DND-41 (cell line): ENCODE measurements at places on chromosomes 6 and 20.

- DNase-seq = peak; percentile 8
Measured at GRCh38 chr6:70520575-70520974, 46.2 kb upstream of the SDHAF4 start.

- no peak for DNase-seq
Measured at GRCh38 chr6:131208787-131209186, 73.5 kb downstream of the AKAP7 start.

DNA sequence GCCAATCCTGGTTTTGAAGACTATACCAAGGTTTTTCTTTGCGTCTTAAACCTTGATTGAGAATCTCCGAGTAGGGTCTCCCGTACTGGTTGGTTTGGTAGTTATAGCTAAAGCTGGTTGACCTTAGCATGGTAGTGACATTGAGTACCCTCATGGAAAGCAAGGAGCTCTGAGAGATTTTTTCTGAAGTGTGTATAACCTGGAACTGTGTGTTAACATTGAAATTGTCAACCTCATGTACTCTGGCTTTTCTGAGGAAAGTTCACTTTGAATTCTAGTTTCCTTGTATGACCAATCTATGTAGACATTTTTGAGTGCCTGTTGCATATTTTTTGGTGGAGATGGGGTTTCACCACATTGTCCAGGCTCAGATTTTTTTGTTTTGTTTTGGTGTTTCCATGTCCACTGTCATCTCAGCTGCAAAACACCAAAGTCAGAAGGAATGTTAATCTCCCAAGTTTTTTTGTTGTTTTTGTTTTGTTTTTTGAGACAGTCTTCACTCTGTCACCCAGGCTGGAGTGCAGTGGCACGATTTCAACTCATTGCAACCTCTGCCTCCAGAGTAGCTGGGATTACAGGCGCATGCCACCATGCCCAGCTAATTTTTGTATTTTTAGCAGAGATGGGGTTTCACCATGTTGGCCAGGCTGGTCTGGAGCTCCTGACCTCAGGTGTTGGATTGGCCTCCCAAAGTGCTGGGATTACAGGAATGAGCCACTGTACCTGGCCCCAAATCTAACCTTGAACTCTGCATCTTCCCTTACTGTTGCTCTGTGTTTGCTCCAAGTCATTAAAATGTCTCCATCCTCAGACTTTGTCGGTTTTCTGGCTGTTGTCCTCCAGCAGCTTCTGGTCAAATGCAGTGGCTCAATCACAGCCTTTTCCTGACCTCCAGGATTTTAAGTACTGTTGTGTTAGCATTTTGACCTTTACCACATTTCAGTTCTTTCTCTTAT lies 4.3 kb downstream of the RPS12 start:
- DNase-seq = no peak

- peak; percentile 82 for DNase-seq
Measured at GRCh38 chr6:151390851-151391470, 398 bp downstream of the ZBTB2 start.

DNA sequence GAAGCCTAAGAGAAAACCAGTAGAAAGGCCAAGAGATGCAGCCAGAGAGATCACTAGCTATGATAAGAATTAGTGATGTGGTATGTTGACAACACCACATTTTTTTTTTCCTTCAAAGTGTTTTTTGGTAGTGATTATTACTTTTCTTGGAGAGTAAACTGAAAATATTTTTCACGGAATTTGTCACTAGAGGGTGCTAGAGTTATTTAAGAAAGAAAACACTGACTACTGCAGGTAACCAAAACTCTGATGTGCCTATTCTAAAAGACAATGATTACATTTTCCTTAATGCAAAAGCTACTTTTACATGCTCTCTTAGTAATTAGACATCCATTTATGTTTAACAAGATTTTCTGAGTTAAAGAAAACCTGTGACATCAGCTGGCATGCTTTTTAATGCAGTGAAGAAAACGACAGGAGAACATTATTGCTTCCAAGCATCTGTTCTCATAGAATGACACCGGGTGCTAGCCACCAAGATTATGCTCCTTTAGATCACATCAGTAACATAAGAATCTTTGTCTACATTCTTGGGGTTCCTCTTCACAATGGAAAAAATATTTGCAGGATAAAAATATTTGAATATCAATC lies 28.8 kb downstream of the RWDD2A start:
- no peak for DNase-seq

- no peak for DNase-seq
Measured at GRCh38 chr6:37142050-37142614, 27.8 kb upstream of the PIM1 start.

DNA sequence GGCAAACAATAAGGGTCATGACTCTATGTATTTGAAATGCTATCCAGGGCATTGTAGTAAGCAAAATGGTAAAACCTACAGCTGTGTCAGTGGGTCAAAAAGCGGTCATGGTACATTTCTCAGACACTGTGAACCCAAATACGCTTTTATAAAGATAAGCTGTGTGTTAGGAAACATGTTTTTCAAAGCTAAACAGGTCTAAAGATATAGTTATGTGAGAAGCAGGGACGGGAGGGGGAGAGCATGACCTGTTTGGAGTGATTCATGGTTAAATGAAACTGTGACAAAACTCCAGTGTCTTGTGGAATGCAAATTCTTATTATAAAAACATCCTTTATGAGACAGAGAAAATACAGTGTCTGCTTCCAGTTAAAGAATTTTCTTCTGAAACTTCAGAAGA lies 205.4 kb upstream of the BMP2 start:
- DNase-seq = no peak

DNA sequence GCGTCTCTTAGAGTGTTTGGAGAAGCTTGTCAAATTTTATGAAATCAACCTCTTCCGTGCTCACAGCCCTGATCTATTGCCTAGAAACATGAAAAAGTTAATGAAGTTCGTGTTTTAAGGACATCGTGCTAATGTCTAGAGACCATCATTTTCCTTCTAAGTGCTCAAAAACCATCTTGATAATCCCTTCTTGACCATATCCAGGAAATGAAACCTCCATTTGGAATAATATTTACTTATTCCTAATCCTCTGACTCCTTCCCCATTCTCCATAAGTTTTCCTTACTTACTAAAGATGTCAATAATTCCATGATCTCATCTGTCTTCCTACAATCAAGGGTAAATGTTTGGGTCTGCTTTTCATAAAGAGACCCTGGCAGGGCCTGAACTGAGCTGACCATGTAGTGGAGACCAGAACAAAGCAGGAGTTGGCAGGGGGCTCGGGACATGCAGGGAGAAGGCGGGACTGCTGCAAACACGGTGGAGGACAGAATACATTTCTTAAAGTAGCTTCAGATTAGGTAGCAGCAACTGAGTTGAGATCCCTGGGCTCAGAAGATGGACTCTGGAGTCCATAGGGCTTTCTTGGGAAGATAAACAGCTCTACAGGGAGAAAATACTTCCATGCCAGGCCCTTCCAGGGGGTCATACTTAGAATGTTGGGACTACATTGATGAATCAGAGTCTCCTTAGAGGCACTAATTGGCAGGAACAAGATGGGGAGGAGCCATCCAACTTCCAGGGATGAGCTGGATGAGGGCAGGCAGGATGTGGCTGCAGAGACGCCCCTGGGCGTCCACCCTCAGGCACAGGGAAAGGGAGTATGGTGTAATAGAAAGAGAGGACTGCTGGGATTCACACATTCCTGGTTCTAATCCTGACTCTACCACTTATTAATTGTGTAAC lies 100.7 kb downstream of the RIN2 start:
- no peak for DNase-seq

GRCh38 chr6:87755708-87756671 lies 54.0 kb upstream of the AKIRIN2 start:
- no peak for DNase-seq

DNA sequence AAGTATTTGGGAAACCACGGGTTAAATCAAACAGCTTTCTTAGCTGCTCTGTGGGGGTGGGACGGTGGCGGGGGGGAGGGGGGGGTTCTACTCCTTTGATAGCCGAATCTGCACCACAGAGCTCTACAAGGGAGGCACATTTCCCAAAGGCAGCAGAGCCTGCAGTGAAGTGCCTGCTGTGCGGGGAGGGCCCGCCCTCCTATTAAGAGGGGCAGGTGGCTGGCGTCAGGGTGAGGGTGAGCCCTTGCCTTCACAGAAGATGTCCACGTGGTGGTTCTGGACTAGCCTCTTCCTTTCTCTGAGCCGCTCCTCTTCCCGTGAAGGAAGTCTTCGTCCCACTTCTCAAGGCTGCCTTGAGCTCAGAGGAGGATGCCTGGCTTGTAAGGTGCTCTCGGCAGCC lies 174.9 kb upstream of the THBS2 start:
- no peak for DNase-seq

GRCh38 chr20:1817577-1818211 lies 77.5 kb upstream of the SIRPA start:
- DNase-seq = peak; percentile 13

DNA sequence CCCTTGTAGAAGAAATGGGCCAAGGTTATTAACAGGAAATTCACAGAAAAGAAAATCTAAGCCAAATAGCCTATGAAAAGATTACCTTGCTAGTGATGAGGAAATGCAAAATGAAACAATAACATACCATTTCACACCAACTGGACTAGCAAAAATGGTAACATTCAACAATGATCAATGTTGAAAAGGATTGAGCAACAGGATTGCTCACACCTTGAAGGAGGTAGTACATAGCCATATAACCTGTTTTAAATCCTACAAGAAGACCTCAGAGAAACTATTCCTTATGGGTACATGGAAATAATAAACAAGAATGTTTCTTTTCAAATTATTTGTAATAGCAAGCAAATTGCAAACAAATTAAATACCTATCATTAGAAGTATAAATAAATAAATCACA lies 107.4 kb downstream of the BFSP1 start:
- DNase-seq = no peak

DNA sequence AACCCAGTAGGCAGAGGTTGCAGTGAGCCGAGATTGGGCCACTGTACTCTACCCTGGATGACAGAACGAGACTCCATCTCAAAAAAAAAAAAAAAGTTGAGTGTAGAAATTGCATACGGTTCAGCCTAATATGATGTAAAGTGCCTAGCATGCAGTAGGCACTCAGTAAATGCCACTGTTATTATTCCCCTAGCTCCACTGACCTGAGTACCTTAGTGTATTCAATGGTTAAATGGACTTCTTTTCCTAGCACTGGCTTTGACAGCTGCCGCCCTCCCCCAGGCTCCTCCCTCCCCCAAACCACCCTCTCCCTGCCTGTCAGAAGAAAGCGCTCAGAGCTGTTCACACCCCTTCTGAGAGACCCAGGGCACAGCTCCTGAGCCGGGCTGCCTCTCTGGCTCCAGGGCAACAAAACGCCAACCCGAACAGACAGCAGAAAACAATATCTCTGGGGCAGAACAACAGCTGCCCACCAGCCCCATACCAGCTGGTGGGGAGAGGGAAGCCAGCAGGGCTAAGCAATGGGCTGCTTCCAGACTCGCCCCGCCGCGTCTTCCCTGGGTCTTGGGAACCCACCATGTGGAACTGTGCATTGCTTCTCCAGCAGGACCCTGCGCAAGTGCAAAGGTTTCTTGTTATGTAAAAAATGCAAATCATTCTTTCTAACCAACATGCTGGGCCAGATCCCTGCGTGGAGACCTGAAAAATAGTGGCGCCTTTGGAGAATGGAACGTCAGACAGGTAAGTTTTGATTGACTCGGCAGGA lies 4.5 kb downstream of the CPNE5 start:
- DNase-seq = peak; percentile 37

- no peak for DNase-seq
Measured at GRCh38 chr20:53319200-53319599, 274.4 kb downstream of the ZNF217 start.

- DNase-seq = no peak
Measured at GRCh38 chr6:105934708-105935107, 151.4 kb upstream of the PRDM1 start.

DNA sequence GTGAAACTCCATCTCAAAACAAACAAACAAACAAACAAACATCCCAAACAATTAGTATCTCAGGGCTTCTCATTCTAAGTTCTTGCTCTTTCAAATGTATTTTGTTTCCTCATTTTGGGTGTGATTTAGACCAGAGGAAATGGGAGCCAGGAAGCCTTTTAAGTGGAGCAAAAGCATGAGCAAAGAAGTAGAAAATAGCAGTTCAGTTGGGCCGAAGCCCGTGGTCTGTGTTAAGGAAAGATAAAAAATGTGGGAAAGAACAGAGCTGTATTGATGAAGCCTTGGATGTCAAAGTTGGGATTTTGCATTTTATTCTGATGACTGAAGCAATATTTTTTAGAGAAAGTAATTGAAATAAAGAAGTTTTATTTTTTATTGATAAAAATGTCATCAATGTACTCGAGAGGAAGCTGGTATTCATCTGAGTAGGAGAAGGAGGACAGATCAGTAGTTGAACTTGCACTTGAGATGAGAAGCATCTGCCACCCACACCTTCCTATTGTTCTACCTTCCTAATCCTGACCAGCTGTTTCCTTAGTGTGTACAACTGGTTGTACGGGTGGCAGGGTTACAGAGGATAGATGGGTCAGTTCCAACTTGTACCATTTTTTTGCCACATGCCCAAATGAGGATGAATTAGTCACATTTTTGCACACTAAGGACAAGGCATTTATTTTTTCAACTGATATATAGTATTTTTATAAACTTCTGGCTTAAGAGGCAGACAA lies 56.1 kb downstream of the KIAA0408 start:
- no peak for DNase-seq

GRCh38 chr6:7693827-7694226 lies 32.1 kb upstream of the BMP6 start:
- DNase-seq = no peak

DNA sequence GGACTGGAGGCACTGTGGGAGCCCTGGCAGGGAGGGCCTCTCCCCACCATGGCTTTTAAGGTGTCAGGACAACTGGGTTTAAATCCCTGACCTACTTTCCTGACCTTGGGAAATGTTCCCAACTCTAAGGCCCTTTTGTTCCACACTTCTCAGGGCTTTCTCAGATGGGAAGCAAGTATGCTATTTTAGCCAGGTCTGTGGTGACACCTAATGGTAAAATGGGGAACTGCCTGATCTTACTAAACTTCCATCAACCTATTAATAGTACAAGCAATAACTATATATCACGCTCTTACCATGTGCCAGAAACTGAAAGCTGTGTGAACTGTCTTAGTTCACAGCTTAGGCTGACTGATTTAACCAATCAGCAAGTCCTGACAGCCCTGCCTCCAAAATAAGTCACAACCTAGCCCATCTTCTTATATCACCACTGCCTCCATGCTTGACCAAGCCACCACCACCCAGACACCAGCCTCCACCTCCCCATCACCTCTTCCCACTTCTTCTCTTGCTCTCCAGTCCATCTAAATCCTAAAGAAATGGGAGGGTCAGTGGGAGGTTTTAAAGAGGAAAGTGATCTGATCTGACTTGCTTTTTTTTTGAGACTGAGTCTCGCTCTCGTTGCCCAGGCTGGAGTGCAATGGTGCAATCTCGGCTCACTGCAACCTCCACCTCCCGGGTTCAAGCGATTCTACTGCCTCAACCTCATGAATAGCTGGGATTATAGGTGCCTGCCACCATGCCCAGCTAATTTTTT lies 6.9 kb upstream of the BLCAP start:
- peak; percentile 62 for DNase-seq

- no peak for DNase-seq
Measured at GRCh38 chr6:36120979-36121786, 9.1 kb upstream of the MAPK13 start.

- peak; percentile 74 for DNase-seq
Measured at GRCh38 chr6:11172501-11173327, 59.8 kb downstream of the NEDD9 start.

- peak; percentile 12 for DNase-seq
Measured at GRCh38 chr20:48189181-48189580, 403.9 kb upstream of the SULF2 start.
